ENCODE measurements at places on chromosomes 2 and 18. TPM values are rescaled to one million over a fixed set of nuclear protein-coding genes. Genes with fewer than 3 reads are reported as not detected.

NAT8 gene
- not detected for total RNA-seq

ECEL1 gene
- not detected for total RNA-seq

ST8SIA3 gene
- not detected for total RNA-seq

SKA1 gene
- total RNA-seq = 25.6 TPM

EMX1 gene
- total RNA-seq = 1.1 TPM

LRP1B gene
- total RNA-seq = not detected

- no peak for DNase-seq
These were observed 520.5 kb upstream of the CDH7 start for GRCh38 chr18:65230311-65230710.

DNA sequence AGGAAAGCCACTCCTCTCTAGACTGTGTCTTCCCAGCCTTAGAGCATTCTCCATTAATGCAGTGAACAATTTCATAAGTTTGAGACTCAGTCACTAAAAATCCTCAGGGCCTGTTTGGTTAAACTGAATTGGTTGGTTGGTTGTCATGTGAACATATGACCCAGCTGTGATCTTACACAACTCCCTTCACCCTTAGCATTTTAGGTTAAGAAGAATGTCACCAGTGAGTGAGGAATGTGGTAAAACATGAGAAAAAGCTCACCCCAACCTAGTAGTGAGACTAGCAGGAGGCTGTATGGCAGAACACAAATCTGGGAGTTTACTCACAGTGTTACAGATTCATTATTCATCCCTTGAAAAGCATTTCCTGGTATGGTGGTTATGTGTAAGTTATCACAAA, 32.4 kb downstream of the LHCGR start:
- DNase-seq = no peak

DNA sequence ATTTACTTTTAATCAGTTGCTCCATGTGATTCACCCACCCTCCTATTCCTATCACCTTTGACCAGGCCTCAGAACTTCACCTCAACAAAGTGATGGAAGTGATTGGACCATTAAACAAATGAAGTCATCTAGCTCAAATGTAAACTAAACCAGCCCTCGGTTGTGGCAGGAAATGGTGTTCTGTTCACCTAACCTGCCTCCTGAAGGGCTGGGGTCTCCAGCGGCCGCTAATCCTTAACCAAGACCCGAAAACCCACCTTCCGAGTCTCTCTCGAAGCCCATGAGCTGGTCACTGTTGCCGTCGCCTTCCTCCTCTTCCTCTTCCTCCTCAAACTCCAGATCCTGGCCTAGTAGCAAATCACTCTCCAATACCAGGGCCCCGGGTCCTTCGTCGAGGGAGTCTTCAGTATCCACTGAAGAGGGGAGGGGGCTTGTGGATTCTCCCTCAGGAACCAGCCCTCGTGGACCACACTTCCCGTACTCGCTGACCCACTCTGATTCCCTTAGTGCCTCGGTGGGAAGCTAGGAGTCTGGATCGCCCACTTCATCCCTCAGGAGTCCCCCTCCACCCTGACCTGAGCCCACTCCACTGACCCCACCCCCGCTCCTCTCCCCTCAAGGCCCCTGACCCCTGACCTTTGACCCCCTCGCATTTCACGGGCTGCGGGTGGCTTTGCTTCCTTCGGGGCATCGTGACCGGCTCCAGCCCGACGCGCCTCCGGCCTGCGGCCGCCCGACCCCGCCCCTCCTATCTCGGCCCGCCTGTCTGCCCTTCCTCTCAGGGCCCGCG, 503 bp downstream of the ZNF513 start:
- DNase-seq = no peak

GRCh38 chr2:99356853-99357252, 19.7 kb downstream of the EIF5B start:
- DNase-seq = no peak

DNA sequence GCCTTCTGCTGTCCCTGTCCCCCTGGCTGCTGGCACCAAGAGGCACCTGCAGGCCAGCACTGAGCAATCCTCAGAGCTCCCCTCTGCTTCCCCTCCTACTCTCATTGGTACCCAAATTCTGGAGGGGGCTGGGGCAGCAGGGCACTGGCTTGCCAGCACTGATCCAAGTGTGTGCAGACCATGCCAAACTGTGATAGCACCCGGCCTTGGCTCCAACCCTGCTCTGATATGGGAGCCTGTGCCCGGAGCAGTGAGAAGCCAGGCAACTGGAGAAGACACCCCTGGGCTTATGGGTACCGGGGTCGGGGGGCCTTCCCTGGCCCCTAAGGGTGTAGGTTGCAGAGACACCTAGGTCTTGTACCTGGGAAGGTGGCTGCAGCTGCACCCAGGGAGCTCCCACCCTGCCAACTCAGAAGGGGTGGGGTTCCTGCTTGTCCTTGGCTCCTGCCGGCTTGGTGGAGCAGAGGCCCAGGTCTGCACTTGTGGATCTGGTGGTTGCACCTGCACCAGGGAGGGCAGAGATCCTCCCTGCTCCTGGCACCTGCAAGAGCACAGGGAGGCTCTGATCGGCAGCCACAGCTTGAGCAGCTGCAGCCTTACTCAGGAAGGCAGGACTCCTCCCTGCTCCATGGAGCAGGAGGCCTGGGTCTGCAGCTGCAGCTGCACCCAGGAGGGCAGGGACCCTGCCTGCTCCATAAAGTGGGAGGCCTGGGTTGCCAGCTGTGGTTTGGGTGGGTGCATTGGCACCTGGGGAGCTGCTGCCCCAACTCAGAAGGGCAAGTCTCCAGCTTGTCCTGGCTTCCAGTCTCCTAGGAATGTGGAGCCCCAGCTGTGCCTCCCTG, 96.3 kb downstream of the BCL2L11 start:
- DNase-seq = no peak

DNA sequence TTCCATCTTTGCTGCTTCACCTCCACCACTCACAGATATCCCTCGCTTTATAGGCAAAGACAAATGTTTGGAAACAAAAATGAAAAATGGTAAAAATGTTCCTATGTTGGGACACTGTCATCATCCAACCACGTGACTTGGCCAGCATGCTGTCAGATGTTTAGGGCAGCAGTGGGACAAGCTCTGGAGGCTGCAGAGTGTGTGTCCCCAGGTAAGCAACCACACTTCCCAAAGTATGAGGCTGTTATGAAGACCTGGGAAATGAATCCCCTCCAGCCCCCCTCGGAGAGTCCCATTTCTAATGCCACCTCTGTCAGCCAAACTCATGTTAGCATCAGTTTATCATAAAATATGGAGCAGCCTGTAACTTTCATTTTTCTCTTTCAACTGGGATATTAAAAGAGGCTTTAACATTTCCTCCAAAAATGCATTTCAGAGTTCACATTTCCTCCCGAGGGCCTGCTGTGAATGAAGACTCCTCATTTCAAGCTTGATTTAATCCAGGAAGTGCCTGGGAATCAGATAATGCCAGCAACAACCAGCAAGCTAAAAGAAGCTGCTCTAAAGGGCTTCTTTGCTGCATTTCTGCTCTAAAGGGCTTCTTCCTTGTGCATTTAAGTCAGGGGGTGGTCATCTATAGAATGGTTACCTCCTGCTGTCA, 66.2 kb downstream of the APOB start:
- DNase-seq = no peak

DNA sequence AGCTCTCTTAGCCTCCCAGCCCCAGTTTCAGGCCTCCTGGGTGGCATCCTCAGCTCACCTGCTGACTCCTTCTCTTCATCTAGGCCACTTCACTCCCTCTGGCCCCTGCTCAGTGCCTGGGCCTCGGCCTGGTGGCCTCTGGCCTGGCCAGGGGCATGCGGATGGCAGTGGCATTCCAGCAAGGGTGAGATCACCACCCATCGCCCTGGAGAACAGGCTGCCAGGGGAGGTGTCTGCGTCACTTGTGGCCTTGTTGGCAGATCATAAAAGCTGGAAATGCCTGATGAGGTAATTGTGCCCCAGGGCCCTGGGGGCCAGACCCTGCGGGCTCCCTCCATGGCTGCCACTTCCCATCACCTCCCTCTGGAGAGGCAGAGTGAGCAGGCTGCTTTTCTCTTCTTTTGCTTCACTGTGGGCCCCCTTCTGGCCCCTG, 72.5 kb upstream of the SMAD2 start:
- no peak for DNase-seq

- DNase-seq = no peak
These were observed 16.9 kb downstream of the SLC66A2 start for GRCh38 chr18:79934311-79935097.

DNA sequence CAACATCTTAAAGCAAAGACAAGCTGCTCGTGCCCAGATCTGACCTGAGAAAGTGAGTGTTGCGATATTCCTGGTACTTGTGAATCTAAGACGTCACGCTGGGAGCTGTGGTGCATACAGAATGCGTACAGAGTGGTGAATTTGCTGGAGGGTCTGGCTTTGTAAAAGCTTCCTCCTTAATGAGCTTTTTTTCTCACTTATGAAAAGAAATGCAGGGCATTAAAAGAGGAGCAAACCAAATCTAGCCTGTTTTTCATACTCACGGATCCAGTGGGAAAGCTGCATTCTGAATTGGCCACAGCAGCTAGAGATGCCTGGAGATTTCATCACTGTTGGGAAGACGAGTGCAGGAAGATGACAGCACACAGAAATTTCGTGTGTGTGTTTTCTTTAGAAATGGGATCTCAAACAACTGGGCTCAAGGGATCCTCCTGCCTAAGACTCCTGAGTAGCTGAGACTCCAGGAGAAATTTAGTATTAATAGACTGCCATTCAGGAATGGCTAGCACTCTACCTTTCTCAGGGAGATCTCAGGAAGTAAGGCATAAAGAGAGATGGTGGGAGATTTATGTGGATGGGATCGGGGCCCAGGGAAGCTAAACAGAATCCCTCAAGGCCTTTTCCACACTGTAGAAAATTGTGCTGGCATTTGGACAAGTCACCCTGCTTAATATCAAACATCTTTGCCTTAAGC, 181.3 kb downstream of the ALPK2 start:
- DNase-seq = no peak

- no peak for DNase-seq
These were observed 73.8 kb downstream of the HRH4 start for GRCh38 chr18:24534271-24534670.

- no peak for DNase-seq
These were observed 20.9 kb downstream of the MARCHF4 start for GRCh38 chr2:216351172-216351925.

DNA sequence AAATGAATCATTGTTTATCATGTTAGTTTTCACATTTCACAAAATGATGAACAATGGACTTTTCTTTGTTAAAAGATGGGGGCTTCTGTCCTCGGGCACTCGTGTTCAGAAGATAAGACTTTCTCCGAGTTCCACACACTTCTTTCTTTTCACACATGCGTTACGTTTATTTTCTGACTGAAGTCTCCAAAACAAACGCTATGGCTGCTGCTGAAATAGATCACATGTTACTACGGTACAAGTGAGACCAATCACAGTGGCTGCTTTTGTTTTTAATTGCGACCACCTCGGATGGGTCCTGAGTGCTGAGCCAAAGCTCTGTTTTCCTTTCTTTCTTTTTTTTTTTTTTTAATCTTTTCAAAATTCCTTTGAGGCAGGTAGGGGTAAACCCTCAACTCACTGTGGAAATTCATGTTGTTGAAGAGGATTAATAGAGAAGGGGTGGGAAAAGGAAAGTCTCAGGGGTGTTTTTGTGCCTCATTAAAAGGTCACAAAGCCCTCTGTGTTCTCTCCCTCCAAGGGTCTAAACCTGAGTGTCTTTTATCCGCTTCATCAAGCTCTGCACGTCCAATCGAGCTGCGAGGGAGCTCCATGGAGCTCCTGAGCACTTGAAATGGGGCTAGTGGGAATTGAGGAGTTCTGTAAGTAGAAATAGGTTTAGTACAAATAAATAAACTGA, 48.2 kb downstream of the ARL4C start:
- DNase-seq = no peak

GRCh38 chr18:54254265-54254758, 15.0 kb upstream of the POLI start:
- no peak for DNase-seq

Data from GM12878 (cell line).